ENCODE measurements at places on chromosomes 1 and 21.

DNA sequence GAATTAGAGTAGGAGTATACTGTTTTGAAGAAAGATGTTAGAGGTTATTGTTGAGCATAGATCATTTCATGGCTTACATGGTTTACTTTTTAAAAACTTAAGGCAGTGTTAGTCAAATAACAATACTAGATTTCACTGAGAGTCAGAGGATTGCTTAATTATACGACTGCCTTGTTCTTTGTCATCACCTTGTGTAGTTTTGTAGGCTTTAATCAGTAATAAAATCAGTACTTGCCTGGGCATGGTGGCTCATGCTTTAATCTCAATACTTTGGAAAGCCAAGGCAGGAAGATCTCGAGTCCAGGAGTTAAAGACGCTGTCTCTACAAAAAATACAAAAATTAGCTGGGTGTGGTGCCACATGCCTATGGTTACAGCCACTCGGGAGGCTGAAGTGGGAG lies 41.3 kb upstream of the GPR52 start:
- DNase-seq = no peak

DNA sequence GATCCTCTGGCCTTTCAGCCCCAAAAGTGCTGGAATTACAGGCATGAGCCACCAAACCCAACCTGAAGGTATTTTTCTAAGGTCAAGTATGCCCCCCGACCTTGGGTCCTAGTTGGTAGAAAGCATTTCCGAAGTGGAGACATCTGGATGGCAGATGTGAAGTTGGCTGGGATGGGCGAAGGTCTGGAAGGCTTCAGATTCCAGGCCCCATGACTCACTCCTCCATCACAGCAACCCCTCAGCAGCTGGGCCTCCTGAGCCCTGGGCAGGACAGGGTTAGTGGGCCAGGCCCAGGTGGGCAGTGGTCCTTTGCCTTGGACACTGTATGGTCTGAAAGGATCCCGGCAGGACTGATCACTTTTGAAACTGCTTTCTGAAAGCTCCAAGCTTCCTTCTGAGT lies 23.3 kb downstream of the NAV1 start:
- DNase-seq = no peak

GRCh38 chr1:234851450-234852438 lies 241.8 kb upstream of the IRF2BP2 start:
- no peak for DNase-seq

- no peak for DNase-seq
Observed at GRCh38 chr1:238239343-238239742, 348.6 kb upstream of the ZP4 start.

- DNase-seq = no peak
Observed at GRCh38 chr1:6958407-6959030, 173.3 kb downstream of the CAMTA1 start.

- no peak for DNase-seq
Observed at GRCh38 chr1:93616221-93616995, 65.2 kb downstream of the BCAR3 start.

DNA sequence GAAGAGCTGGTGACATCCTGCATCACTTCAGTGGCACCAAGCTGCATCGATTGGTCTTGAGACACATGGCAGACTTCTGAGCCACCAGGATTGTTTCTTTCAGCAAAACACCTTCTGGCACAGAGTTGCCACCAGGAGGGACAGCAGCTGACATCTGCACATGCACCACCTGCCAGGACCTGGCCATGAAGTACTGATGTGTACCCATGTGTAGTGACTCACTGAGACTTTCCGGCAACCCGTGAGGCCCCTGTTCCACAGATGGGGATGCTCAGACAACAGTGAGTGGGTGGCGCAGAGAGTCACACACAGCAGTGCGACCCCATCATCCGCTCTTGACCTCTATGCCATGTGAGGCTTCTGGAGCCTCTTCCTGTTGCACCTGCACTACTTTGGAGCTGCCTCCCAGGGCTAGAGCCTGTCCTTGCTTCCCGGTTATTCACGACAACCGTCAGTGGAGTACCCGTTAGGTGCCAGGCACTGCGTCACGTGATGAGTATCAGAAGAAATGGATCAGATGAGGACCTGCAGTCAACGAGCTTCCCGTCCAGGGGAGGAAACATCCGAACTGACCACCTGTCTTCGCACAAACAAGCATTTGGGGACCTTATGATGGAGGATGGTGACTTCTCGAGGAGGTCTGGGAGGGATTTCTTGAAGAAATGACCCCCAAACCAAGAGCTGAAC lies 80.5 kb upstream of the VAMP3 start:
- DNase-seq = no peak

GRCh38 chr1:100265562-100265930 lies 470 bp upstream of the RTCA start:
- DNase-seq = no peak

- DNase-seq = no peak
Observed at GRCh38 chr21:46038871-46039397, 57.4 kb downstream of the COL6A1 start.

- peak; percentile 64 for DNase-seq
Observed at GRCh38 chr1:10494754-10495474, 20.2 kb downstream of the PEX14 start.

DNA sequence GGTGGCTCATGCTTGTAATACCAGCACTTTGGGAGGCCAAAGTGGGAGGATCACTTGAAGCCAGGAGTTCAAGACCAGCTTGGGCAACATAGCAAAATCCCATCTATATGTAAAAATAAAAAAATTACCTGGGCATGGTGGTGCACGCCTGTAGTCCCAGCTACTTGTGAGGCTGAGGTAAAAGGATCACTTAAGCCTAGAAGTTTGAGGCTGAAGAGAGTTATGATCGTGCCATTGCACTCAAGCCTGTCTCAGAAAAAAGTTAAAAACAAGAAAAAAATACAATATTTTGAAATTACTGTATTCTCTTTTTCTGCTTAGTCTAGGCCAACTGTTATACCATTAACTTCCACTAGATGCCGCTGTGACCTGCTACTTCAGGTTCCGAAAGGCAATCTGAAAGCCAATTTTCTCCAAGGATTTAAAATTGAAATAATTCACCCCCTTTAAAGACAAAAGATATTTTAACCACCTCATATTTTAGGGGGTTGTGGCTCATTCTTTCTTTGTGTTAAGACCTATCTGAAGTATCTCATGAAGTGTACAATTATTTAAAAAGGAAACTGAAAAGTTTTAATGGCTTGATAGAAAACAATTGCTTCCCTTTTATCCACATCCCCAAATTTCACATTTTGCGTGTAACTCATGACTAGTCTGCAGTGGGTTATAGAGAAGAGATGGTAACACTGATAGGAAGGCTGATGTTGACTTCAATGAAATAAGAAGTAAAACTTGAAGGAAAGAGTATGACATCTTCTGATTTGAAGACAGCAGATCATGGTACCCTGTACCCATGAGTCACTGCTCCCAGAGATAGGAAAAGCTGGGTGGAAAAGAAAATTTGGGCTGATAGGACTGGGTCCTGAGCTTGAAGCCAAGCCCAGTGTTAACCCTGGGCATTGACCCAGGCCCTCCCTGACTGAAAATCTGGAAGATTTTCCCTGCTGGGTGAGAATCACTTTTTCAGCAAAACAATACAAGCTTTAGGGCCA lies 24.4 kb upstream of the CLDN14 start:
- DNase-seq = no peak

- no peak for DNase-seq
Observed at GRCh38 chr1:34324879-34325440, 148.3 kb downstream of the C1orf94 start.

- no peak for DNase-seq
Observed at GRCh38 chr1:61193808-61194207, 111.4 kb downstream of the NFIA start.

DNA sequence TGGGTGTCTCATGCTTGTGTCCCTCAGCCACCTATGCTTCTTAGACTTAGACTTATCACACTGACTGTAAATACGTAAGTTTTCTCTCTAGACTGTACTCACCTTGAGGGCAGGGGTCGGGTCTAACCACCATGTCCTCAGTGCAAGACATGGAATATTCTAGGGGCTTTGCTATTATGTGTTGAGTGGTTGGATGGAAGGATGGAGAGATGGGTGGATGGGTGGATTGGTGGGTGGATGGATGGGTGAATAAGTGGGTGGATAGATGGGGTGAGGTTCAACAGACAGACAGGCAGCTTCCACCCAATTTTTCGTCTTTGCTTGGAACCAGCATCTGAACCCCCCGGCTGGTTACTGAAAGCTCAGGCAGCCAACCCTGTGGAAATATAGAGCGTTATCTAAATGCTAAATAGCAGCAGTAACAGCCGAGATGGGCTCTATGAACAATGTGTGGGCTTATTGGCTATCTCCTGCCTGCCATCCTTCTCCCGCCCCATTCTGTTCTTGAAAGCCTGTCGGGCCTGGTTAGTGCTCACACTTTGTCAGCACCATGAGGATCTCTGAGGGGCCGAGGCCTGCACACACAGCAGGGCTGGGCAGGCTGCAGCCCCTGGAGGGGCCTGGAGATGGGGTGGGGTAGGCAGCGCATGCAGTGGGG lies 130.7 kb downstream of the ACTL8 start:
- DNase-seq = no peak

DNA sequence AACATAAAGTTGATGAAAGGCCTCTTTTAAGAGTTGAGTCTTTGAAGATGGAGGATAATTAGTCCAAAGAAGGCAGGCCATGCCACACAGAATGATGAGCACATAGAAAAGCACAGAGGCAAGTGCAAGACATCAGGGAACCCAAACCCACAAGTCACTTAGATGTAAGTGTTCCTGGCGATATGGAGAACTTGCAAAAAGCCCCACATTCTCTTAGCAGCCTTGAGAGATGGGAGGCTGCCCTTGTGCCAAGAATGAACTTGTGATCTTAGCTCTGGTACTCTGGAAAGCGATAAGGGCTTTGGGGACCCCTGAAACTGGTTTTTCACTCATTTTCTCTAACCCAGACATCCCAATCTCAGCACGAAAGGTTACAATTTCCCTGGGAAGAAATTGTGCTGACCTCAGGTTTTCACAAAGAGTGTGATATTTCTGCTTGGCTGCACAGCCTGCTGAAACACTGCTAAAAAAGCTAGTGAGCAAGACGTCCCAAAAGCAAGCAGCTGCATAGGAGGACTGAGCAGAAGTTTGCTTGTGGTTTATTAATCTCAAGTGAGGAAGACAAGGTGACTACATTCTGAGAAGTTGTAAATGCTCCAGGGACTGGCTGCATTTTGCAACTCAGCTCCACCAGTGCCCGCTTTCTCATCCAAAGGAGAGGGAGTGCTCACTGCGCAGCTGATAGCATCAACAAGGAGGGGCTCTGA lies 496.9 kb upstream of the CAMK1G start:
- no peak for DNase-seq

GRCh38 chr1:110087812-110088738 lies 17.6 kb upstream of the ALX3 start:
- DNase-seq = no peak

DNA sequence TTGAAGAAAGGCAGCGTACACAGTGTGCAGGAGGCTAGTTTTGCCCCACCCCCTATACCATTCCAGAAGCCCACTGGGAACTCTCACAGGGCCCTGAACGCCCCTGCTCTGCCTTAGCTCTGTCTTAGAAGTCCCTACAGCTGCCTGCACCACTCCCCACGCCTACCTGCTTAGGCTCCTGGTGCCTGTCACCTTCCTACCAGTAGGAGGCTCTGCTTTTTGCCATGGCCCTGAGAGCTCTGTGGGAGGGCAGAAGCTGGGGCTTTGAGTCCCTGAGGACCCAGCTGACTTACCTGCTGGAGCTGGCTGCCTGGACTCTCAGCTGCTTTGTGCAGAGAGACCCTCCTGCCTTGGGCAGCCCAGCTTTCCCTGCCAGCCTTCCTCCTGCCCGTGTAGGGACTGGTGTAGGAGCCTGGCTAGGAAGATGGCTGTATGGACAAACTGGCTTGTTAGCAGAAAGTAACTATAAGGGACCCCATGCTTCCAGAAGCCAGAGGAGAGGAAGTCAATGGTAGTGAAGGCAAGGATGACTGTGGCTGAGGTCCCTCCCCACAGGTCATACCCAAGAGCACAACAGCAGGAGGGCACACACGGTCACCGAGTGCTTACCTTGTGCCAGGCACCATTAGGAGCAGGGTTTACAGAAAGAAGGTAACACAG lies 9.8 kb upstream of the CELSR2 start:
- no peak for DNase-seq

DNA sequence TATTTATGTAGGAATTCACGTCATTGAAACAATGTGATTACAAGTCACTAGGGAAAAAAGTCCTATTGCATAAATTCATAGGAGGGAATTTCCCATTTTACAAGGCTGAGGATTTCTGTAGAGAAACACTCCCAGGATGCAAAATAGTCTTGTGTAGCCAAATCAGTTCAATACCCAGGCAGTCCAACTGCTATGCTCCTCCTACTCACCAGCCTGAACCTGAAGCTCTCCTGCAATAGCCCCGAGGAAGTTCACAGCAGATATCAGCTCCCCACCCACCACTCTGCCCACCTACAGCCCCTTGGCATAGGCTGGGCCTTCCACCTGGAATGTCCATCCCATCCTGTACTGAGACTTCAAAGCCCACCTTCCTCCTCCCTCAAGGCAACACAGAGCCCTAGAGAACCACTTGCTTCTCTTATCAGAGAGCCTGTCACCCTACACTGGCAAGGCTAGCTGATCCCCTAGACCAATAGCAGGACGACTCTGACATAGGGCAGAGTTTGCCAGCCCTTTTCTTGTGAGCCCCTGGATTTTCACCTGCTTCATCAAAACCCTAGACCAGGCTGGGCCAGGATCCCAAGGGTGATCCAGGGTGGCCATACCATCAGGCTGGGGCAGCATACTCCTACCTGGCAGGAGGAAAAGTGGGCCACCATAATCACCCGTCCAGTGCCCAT lies 1.5 kb downstream of the LSS start:
- DNase-seq = no peak

GRCh38 chr21:42061195-42061985 lies 9.7 kb upstream of the UMODL1 start:
- no peak for DNase-seq

DNA sequence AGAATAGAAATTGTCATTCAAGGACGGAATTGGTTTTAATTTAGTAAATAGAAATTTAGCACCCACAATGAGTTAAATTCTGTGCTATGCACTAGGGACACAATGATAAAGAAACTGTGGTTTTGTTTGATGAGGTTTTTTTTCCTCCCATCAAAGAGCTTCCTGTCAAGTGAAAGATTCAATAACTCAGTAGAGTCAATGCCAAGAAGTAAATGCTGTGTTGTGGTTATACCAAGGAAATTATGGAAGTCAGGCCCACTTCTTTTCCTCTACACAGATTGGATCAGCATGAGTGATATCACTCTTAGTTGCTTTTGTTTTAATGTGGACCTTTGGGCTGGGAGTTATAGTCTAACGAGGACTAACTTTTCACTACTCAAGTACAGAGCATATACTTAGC lies 1269.6 kb upstream of the ADGRL2 start:
- no peak for DNase-seq
